ENCODE measurements at places on chromosomes 12 and 14.

GRCh38 chr14:20690848-20691640, 2.5 kb downstream of the ANG start:
- DNase-seq: no peak

DNA sequence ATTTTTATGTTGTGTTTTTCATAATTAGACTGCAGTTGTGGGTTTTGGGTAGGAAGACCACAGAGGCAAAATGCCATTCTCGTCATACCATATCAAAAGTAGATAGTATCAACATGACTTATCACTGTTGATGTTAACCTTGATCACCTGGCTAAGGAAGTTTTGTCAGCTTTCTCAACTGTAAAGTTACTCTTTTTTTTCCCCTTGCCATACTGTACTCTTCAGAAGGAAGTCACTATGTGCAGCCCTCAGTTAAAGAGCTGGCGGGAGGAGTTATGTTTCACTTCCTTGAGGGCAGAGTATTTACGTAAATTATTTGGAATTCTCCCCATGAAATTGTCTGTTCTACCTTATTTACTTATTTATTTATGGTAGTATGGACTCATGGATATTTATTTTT, 78.7 kb downstream of the PRORP start:
- DNase-seq: no peak

DNA sequence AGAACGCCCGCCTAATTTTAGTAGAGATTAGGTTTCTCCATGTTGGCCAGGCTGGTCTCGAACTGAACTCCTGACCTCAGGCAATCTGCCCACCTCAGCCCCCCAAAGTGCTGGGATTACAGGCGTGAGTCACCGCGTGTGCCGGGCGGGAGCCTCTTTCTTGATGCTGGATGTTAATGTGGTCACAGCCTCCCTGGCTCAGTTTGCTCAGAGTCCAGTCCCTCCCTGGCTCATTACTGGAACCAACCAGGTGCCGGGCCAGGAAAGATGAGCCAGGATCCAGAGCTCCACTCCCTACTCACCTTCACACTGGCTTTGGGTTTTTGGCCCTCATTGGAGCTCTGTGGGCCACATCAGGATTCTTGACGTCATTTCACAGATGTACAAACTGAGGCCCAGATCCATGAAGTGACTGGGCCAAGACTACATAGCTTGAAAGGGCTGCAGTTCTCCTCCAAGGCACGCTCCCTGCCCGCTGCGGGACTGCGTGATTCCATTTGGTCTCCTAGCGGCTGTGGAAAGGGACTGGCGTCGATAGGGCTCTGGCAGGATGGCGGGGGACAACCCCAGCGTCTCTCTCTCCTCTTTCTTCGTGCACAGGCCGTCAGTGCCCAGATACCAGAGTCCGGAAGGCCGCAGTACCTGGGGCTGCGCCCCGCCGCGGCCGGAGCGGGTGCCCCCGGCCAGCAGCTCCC, 5.1 kb upstream of the SHMT2 start:
- no peak for DNase-seq

GRCh38 chr12:49502590-49502989, 36.2 kb upstream of the KCNH3 start:
- DNase-seq: no peak

DNA sequence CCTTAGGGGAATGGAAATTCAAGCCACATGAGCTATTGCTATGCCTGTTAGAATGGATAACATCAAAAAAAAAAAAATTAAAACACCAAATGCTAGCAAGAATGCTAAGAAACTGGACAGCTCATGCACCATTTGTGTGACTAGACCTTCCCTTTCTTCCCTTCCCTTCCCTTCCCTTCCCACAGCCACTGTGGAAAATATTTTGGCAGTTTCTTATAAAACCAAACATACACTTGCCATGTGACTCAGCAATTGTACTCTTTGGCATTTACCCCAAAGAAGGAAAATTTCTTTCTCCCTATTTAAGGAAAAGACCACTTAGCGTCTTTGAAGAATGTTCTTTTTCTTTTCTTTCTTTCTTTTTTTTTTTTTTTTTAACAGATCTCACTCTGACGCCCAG, 49.1 kb upstream of the FKBP4 start:
- no peak for DNase-seq

- no peak for DNase-seq
Observed at GRCh38 chr12:119959435-119959834, 29.6 kb upstream of the BICDL1 start.

DNA sequence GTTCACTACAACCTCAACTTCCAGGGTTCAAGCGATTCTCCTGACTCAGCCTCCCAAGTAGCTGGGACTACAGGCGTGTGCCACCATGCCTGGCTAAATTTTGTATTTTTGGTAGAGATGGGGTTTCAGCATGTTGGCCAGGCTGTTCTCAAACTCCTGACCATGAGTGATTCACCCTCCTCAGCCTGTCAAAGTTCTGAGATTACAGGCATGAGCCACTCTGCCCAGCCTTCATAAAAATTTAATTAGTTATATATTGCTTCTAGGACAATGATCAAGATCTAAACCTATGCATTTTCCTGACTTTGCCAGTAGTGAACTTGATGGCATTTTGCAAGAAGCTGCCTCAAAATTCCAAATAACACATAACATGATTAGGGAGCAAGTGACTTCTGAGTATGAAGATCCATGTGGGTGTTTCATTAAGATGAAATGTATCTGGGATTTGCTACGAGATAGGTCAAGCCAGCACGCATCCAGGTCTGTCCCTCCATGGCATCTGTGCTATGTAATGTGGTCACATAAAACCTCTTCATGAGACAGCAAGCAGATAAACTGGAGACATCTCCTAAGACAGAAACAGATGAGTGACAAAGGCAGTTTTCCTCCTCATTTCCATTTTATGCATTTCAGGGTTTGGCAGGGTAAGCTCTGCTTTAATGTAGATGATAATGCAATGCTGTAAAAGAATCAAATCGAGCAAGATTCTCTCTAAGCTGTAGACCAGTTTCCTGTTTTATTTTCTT, 319.4 kb upstream of the ATP2B1 start:
- DNase-seq: no peak

GRCh38 chr14:66606826-66607225, 98.9 kb downstream of the GPHN start:
- no peak for DNase-seq

- no peak for DNase-seq
Observed at GRCh38 chr12:68837215-68837614, 29.2 kb downstream of the MDM2 start.

Data from activated T-helper 1 cell treated with anti-CD3 and anti-CD28 coated beads, Interleukin-2, amount 50 U/mL, for 16 hours (primary cell).